ENCODE measurements at places on chromosomes 2 and 18. TPM values are rescaled to one million over a fixed set of nuclear protein-coding genes. Genes with fewer than 3 reads are reported as not detected.
A peak's percentile ranks its signal among the peaks of the same experiment; 100 is the strongest.

- no peak for DNase-seq
Observed at GRCh38 chr2:106144621-106145331, 49.3 kb downstream of the UXS1 start.

DNA sequence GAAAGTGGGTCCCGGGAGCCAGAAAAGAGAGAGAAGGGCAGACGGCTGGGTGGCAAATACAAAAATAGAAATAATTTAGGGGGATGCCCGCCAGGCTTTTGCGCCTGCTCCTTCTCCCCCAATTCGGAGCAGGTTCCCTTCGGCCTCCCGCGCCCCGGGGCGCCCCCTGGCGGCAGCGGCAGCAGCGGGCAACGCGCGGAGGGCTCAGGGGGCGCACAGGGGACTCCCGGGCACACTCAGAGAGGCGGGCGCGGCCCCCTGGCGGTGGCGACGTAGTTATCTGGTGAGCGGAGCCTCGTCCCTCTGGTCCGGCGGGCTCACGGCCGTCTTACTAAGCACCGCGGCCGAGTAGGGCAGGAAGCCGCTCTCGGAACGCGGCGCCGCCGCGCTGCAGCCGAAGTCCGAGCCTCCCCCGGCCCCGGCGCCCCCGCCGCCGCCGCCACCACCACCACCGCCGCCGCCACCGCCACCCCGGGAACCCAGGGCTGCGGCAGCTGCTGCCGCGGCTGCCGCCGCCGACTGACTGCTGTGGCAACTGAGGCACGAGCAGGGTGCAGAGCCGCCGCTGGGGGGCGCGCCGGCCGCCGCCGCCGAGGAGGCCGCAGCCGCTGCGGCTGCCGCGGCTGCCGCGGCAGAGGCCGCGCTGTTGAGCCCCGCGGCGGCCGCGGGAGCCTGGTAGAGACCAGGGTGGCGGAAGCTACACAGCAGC lies 3.8 kb downstream of the EVX2 start:
- peak; percentile 83 for DNase-seq

- no peak for DNase-seq
Observed at GRCh38 chr2:17752892-17753802, 463 bp downstream of the SMC6 start.

DNA sequence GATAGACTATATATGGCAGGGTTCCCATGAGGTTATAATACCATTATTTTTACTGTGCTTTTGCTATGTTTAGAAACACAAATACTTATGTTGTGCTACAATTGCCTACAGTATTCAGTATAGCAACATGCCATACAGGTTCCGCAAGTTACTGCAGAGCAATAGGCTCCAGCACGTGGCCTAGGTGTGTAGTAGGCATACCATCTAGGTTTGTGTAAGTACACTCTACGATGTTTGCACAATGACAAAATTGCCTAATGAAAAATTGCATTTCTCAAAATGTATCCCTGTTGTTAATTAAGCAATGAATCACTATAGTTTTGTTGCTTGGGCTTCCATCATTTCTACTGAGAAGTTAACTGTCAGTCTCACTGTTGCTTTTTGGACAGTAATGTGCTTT lies 9.8 kb downstream of the CD302 start:
- DNase-seq = no peak

GRCh38 chr18:45567123-45567522 lies 48.2 kb upstream of the SLC14A2 start:
- DNase-seq = peak; percentile 54

The ZEB2 gene
- total RNA-seq = 301 TPM

GRCh38 chr2:170229125-170229524 lies 51.2 kb downstream of the MYO3B start:
- DNase-seq = no peak

- peak; percentile 73 for DNase-seq
Observed at GRCh38 chr2:214808981-214809750, at the start of gene BARD1. Gene BARD1, minus strand, starts transcription at chr2:214809683. Its CDS starts 114 bp downstream, at chr2:214809569.

- DNase-seq = no peak
Observed at GRCh38 chr2:139867601-139868226, 1087.5 kb upstream of the NXPH2 start.

- DNase-seq = no peak
Observed at GRCh38 chr2:149033716-149034115, 4.8 kb upstream of the LYPD6B start.

DNA sequence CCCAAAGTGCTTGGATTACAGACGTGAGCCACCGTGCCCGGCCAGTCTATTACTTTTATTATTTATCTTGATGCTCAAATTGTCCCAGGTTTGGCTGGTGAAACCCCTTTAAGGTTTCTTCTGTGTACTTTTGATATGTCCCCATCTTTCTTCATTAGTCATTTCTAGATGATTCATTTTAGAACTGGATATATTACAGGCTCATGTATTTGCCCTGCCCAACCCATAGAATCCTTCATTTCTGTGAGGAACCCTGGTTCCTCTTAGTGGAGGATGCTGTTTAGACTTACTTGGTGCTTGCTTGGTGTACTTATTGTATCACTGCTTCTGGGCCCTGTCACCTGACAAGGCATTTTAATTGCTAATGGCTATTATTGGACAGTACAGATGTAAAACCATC lies 40.1 kb downstream of the KCMF1 start:
- DNase-seq = no peak

GRCh38 chr2:189770590-189771322 lies 8.2 kb upstream of the OSGEPL1 start:
- DNase-seq = no peak

GRCh38 chr2:239498981-239499634 lies 98.3 kb upstream of the HDAC4 start:
- peak; percentile 81 for DNase-seq

The FHOD3 gene
- total RNA-seq = 31.2 TPM
